ENCODE measurements at places on chromosomes 7 and 10.

DNA sequence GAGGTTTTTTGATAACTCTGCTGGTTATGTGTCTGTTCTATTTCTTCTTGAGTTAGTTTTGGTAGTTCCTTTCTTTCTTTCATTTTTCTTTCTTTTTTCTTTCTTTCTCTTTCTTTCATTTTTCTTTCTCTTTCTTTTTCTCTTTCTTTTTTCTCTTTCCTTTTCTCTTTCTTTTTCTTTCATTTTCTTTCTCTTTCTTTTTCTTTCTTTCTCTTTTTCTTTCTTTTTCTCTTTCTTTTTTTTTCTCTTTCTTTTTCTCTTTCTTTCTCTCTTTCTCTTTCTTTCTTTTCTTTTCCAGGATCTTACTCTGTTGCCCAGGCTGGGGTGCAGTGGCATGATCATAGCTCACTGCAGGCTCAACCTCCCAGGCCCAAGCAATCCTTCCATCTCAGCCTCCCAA is 20.4 kb upstream of the RHBDD2 start:
- no peak for DNase-seq

DNA sequence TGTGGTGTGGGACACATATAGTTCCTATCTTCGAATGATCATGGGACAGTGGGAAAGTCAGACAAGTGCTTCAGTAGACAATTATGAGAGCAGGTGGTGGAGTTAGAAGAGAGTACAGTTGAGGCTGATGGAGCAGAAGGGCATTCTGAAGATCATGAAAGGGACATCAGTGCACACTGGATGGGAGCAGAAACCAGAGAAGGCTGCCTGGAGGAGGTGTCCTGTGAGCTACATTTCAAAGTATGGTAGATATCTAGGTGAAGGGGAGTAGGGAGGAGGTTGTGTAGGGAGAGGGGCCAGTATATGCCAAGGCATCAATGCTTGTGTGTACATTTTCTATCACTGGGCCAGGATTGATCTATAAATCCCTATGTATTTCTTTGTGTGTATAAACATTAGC is 100.2 kb upstream of the PDCD4 start:
- DNase-seq = no peak

GRCh38 chr10:65660006-65660405 is 1265.8 kb upstream of the LRRTM3 start:
- no peak for DNase-seq

GRCh38 chr7:44201813-44202212 is 1.0 kb downstream of the YKT6 start:
- DNase-seq = no peak

All from activated B cell treated with CpG ODN at 0.5 μM for 24 hours (primary cell).